A172 (cell line): ENCODE measurements at places on chromosomes 2 and 18. TPM values are rescaled to one million over a fixed set of nuclear protein-coding genes. Genes with fewer than 3 reads are reported as not detected.

The TRIM43B gene
- not detected in 2 replicates for total RNA-seq

The CNTNAP5 gene
- not detected in 2 replicates for total RNA-seq

DNA sequence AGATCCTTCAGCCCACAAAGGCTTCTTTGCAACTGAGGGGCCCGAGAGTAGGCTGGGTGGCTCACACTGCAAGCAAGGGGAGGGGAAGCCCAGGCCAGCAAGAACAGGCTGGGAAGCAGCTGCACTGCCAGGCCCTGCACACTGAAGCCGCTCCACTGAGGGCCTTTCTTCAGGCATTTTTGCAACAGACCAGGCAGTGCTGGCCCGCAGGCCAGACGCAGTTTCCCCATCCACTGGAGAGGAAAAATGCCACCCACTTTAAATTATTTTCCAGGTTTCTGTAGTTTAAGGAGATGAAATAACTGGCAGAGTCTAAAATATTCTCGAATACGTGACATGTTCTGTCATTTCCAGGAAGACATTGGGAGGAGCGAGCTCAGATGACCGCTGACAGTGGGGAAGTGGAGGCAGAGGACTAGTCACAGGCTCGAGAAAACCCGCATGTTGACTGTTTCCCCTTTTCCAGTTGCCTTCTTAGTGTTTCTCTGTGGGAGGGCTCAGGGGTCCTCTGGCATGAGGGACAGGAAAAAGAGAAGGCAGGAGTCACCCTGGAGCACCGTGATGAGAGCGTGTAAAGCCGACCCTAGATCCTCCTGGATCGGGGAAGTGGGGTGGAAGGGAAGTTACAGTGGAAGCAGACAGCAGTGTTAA lies 53.3 kb upstream of the B3GNT7 start:
- DNase-seq: no peak

The DNER gene
- total RNA-seq: 59.8 and 68.3 TPM in 2 replicates

The C2orf76 gene
- total RNA-seq: 25.6 and 34.5 TPM in 2 replicates

GRCh38 chr2:165825041-165825440 lies 31.0 kb upstream of the GALNT3 start:
- DNase-seq: peak; percentile 21

The MEP1B gene
- total RNA-seq: not detected in 2 replicates

GRCh38 chr2:65395621-65396347 lies 36.6 kb downstream of the SPRED2 start:
- DNase-seq: peak; percentile 35

DNA sequence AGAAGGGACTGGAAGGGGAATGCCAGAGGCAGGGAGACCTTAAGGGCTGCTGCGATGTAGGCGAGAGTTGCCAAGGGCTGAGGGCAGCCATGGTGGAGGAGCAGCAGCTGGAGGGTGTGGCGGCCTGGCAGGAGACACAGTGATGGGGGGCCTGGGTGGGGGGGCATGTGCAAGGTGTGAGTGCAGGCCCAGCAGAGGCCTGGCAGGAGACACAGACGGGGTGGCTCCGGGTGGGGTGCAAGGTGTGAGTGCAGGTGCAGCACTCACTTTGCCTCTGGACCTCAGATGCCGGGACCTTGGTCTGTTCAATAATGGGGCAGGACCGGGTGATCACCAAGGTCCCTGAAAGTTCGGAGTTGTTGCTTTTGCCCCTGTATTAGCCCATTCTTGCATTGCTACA lies 76.2 kb upstream of the ODC1 start:
- no peak for DNase-seq

GRCh38 chr2:69375494-69376353 lies 11.3 kb downstream of the GFPT1 start:
- peak; percentile 38 for DNase-seq

- DNase-seq: peak; percentile 96
Observed at GRCh38 chr2:226652369-226652768, 147.3 kb downstream of the IRS1 start.

DNA sequence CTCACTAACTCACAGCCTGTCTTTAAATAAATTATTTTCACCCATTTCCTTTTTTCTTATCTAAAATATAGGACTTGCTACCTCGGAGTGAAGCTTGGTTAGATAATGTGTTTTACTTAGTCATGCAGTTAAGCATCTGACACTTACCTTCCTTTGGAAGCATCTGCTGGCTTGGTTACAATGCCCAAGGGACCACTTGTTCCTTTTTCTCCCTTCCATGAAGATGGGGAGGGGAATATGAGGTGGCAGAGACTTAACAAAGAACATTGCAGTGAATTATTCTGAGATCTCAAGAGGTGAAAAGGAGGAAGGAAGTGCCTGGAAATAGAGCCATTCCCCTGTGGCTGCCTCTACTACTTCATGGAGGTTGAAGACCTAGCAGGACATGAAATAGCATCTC lies 145.4 kb upstream of the FOSL2 start:
- DNase-seq: peak; percentile 23

GRCh38 chr2:119715409-119716283 lies 36.6 kb downstream of the TMEM177 start:
- no peak for DNase-seq

The LIMS4 gene
- total RNA-seq: 0.10 and 1.3 TPM in 2 replicates

- no peak for DNase-seq
Observed at GRCh38 chr2:66436581-66437001, 1.7 kb downstream of the MEIS1 start.

The TMX3 gene
- total RNA-seq: 24.7 and 36.2 TPM in 2 replicates

DNA sequence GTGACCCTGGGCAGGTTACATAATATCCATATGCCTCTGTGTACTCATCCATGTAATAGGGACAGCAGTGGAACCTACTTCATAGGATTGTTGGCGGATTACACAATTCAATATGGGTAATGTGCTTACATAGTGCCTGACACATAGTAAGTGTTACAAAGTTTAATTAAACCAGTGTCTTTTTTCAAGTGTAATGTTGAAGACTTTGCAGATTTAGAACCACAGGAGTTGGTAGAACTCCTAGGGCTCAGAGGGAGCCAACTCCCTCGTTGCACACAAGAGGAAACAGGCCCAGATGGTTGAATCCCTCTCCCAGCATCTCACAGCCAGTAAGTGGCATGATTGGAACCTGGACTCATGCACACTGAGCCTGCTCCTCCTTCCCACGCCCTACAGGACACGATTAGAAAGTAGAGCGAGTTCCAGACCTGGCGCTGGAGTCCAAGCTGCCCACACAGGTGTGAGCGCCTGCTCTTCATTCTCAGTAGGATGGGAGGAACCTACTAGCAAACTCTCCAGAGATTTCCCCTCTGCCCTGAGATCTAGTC lies 97.8 kb downstream of the VSNL1 start:
- DNase-seq: no peak

The CTAGE1 gene
- not detected in 2 replicates for total RNA-seq

DNA sequence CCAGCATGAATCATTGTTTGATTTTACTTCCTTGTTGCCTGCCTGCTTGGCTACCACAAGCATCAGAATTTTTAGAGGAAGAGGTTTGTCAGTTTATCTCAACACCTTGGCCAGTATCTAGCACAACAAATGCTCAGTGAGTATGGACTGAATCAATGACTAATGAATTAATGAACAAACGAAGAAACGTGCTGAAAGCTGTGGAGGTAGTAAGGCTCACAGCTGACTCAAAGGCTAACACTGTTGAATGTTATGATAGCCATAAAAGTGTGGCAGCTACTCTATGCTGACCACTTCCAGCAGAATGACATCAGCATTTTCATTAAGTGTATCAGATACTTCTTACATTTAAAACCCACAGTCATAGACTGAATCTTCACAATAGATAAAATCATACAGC lies 543.4 kb downstream of the IRS1 start:
- DNase-seq: peak; percentile 41

The FIGN gene
- total RNA-seq: 2.0 and 2.2 TPM in 2 replicates

- DNase-seq: peak; percentile 49
Observed at GRCh38 chr18:48621815-48622555, 83.2 kb downstream of the CTIF start.

The ABCB11 gene
- total RNA-seq: not detected in 2 replicates

DNA sequence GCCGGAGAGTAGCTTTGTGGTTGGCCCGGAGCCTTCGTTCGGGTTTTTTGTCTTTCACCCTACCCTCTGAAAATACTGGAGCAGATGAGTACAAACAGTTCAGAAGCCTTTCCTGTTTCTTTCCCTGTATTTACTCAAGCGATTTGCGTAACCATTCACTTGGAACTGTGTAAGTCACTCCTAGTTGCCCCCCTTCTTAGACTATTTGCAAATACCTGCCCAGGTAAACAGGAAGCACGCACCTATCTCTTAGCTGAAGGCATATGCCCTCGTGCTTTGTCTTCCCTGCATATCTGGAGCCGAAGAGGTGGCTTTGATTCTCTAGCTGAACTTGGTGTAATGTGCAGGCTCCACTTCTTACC lies 1.4 kb downstream of the KCNS3 start:
- DNase-seq: no peak

GRCh38 chr2:86185517-86186212 lies 9.6 kb downstream of the IMMT start:
- no peak for DNase-seq

DNA sequence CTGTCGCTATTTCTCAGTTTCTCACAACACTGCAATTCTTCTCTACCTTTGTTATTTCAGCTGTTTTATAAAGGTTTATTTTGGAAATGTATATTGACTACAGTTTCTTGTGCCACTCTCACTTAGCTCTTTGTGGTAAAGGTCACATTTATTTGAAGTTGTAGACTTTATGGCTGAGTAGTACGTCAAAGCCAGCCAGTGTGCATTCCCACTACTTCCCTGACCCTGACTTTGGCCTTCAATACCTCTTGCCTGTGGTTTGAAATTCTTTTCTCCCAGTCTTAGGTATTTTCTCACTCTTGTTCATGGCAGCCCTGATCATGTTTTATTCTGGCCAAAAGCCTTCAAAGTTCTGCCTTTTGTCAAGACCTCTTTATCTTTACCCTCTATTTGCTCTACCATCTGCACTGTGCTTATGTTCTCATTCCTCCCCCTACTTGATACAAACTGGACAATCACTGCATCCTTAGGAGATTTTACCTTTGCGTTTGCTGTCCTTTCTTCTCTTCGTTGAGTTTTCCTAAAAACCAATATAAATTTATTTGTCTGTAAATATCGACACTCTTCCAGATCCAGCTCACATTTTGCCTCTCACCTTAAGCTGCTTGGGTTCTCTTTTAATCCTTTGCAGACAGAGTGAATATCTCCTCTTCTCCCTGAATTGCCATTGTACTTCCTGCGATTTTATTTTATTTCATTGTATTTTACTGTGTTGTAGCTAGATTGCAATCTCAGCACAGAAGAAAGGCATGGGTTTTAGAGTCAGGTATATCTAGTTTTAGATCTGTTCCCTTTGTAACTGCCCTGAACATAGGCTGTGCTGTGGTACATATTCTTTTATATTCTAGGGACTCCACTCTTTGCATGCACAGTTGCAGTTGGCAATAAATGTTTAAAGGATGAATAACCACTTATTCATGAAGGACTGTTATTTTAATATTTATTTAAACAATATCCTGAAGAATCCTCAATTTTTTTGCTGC lies 31.2 kb downstream of the GULP1 start:
- no peak for DNase-seq

- peak; percentile 80 for DNase-seq
Observed at GRCh38 chr2:5548991-5549715, 143.0 kb upstream of the SOX11 start.

DNA sequence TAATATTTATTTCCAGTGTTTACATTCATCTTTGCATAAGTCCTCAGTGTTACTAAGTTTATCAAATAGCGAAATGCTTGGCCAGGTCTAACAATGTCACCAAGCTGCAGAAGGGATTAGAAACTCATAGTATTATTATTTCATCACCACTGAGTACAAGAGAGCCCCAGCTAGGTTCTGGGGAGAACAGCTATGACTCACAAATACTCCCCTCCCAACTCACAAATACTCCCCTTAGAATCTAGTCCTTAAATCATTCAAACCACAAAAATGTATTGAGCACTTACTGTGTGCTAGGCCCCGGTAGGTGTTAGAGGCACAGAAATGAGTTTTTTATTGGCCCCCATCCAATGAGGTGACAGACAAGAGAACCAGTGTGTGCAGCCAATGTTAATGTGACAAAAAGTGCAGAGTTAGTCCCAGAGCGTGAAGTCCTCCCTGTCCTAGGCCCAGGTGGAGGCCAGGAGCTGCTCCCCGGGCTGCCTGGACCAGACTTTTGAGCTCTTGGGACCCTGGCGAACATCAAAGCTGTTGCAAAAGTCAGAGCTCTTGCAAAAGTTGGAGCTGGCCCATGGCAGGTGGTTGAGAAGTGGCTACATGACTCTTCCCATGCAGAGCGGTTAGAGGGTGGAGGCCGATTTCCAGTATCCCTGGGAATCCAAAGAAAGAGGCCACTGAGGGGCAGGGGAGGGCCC lies 9.8 kb downstream of the STEAP3 start:
- DNase-seq: peak; percentile 91

DNA sequence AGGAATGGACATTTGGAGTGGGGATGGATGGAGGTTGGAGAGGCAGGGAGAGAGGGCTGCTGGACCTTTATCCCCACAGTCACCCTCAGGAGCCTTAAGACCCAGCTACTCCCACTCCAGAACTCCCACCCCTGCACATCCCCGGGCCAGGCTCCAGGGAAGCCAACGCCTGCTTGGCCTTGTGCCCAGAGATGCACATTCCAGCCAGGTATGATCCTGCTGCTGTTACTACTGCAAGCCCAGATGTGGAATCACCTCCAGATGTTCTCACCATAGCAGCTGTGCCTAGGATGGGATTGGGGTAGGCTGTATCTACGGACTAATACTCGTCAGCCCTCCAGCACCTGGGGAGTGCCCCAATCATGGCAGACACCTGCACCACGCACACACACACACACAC lies 71.7 kb downstream of the ZFP36L2 start:
- DNase-seq: no peak

The RTP5 gene
- not detected in 2 replicates for total RNA-seq

The PAX8 gene
- 1.4 and 1.8 TPM in 2 replicates for total RNA-seq

The GCFC2 gene
- total RNA-seq: 32.1 and 43.0 TPM in 2 replicates

- no peak for DNase-seq
Observed at GRCh38 chr2:192437653-192438052, 242.9 kb upstream of the TMEFF2 start.

DNA sequence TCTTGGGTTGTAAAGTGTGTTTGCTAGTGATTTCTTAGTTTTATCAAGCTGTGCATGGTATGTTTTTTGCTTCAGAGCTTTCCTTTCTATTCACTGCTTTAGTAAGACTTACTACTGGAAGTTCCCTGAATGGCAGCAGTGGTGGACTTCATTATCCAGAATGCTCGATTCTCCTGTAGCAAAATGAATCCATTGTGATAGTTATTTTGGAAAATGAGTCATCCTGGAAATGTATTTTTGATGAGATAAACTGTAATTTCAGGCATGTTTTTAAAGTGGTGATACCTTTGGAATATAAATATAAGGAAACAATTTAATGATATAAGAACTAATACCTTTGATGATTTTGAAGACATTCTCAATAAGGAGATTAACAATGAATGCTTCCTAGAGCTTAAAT lies 387.1 kb downstream of the PTPRM start:
- DNase-seq: peak; percentile 40
